Bone marrow (tissue), 2 donors: ENCODE measurements at places on chromosomes 1 and 21.

GRCh38 chr1:208219659-208220282 lies 24.4 kb downstream of the PLXNA2 start:
- DNase-seq = no peak

DNA sequence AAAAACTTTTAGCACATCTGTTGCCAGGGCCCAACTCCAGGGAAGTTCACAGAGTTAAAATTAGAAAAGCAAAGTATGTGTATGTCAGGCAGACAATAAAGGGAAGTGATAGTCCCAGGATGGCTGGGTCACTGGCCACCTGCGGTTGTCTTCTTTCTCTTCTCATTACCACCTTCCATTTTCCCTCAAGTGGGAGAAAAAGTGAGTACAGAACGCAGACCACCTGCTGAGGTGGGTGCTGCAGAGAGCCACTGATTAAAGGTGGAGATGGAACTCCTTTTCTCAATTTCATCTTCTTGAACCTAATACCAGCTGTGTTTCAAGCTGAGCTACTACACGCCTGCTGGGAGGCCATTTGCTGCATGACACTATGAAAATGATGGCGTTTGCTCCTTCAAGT lies 88.8 kb upstream of the PDE4B start:
- no peak for DNase-seq

- DNase-seq = no peak
These were observed 497.3 kb downstream of the NEGR1 start for GRCh38 chr1:71785000-71785399.

- DNase-seq = peak; percentile 42
These were observed 55.2 kb downstream of the RNF220 start for GRCh38 chr1:44460107-44460882.

DNA sequence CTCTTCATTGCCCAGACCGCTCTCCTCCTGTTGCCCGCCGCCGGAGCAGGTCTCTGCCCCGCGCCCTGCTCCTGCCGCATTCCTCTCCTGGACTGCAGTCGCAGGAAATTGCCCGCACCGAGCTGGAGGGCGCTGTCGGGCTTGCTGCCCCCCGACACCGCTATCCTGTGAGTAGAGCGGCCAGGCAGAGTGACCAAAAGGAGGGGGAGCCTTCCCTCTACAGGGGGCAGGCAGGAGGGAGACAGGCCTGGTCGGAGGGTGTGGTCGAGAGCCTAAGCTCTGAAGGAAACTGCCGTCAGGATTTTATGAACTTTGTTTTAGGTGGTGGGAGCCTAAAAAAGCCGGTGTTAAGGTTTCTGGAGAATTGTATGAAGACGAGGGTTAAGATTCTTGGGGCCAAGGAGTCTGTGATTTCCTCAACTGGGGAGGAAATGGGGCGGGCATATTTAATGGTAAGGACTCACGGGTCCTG lies 517 bp downstream of the LRIG2 start:
- no peak for DNase-seq

DNA sequence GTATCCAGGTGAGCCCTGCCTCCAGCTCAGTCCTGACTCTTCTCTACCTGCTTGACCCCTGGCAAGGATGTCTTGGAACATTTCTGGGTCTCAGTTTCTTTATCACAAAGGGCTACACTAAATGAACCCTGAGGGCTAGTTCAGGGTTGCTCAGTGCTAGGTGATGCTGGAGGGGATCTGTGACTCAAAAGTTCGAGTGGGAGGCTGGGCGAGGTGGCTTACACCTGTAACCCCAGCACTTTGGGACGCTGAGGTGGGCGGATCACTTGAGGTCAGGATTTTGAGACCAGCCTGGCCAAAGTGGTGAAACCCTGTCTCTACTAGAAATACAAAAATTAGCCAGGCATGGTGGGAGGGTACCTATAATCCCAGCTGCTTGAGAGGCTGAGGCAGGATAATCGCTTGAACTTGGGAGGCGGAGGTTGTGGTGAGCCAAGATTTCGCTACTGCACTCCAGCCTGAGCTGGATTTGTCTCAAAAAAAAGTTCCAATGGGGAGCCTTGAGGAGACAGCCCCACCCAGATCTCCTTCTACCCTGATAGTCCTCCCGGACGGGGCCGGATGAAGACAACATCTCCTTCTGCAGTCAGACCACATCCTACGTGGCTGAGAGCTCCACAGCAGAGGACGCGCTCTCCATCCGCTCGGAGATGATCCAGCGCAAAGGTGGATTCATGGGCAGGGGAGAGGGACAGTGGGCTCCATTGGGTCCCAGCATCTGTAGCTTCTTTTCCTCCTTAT lies 48.9 kb downstream of the YARS1 start:
- no peak for DNase-seq

DNA sequence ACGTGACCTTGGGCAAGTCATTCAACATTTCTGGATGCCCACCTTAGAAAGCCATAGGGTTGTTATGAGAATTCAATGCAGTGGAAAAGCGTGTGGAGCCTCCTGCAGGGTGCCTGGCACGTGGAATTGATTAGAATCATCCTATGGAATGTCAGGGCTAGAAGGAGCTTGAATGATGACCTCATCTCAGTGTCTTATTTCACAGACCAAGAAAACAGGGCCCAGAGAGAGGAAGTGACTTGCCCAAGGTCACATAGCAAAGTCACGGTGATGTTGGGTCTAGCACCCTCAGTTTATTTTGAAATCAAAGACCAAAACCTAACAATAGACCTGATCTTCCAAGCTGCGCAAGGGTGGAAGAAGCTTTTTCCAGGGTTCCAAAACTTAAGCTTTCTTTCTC lies 6.0 kb downstream of the TRABD2B start:
- no peak for DNase-seq

GRCh38 chr1:15103211-15103610 lies 50.3 kb upstream of the TMEM51 start:
- DNase-seq = no peak

DNA sequence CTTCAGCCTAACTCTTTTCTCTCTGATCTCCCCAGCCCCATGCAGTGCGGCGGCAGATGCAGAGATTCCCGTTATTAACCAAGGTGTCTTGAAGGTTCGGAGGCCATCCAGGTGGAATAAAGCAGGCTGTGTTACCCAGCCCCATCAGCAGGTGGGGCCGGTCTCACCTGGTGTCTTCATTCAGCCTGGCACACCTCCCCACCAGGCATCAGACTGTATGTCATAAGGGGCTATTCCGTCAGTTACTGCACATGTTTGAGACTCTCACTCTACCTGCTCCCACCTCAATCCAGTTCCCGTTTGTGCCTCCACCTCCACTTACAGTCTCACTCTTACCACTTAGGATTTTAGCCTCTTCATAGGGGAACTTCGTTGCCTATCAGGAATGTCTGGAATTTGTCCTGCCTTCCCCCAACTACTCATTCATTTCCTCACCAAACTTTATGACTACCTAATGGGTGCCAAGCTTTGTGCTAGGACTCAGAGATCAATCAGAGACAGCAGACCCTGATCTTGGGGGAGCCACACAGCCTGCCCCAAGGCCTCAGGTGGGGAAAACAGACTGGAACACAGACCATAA lies 170.2 kb downstream of the PLPP3 start:
- DNase-seq = no peak

DNA sequence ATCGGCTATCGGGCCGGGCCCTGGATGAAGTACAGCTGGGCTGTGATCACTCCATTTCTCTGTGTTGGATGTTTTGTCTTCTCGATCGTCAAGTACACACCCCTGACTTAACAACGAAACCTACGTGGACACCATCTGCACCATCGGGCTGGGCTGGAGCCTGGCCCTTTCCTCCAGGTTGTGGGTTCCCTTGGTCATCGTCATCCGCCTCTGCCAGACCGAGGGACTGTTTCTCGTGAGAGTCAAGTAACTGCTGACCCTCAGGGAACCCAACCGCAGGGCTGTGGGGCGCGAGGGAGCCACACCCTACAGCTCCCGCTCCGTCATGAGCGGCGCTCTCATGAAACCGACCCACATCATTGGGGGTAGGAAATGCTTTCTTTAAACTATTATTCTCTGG lies 842.4 kb upstream of the TMPRSS15 start:
- no peak for DNase-seq

DNA sequence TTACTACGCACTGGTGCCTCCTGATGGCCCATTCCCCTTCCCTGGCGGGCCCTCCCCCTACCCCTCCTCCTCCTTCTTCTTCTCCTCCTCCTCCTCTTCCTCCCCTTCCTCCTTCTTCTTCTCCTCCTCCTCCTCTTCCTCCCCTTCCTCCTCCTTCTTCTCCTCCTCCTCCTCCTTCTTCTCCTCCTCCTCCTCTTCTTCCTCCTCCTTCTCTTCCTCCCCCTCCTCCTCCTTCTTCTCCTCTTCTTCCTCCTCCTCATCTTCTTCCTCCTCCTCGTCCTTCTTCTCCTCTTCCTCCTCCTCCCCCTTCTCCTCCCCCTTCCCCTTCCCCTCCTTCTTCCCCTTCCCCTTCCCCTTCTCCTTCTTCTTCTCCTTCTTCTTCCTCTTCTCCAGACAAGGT lies 64.7 kb upstream of the COG2 start:
- no peak for DNase-seq

DNA sequence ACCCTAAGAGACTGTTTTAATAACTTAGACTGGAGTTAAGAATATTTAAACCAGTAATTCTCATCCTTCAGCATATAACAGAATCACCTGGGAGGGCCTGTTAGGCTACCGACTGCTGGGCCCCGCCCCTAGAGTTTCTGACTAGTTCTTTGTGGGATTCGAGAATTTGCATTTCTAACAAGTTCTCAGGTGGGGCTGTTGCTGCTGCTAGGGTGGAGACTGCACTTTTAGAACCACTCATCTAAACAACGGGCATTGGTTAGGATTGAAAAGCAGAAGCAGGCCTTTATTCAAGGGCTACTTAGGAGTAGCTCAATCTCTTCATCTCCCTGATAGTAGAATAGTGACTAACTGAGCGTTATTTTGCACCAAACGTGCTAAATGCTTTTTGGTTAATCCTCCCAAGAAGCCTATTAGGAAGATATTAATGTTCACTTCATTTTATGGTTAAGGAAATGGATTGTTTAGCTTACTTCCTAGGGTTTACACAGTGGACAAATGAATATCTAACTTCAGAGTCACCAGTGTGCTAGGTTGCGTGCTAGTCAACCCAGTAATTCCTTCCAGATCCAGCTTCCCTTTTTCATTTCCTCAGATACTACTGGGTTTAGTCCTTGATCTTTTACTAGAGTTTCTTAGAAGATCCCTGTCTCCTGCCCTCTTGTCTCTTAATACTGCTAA lies 31.1 kb upstream of the UAP1 start:
- no peak for DNase-seq

DNA sequence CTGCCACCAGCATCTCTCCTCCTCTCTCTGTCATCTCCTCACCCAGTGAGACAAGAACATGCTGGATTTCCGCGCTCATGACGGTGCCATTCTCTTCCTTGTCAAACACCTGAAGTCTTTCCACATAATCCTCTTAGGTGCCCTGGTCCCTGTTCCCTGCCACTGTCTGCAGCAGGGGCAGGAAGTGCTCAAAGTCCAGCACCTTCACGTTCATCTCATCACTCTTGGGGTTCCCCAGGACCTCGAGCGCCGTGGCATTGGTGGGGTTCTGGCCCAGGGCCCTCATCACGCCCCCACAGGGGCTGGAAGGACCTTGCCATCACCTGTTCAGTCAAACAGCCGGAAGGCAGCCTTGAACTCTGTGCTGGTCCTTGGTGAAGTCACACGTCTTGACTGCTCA lies 9.1 kb upstream of the AGPAT3 start:
- no peak for DNase-seq

DNA sequence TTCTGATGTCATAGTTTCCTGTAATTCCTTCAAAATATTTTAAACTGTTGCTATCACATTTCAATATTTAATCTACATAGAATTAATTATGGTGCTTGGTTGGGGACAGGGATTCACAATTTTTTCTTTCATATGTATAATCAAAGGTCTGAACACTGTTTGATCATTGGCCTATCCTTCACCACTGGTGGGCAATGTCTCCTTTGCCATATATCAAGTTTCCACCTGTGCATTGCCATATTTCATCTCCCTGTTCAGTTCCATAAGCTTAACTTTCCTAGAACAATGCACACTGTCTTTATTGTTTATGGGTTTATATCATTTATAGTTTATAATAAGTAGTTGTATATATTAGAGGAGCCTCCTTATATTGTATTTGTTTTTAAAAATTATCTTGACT lies 374.9 kb upstream of the PTBP2 start:
- no peak for DNase-seq

- no peak for DNase-seq
These were observed 17.8 kb downstream of the OR2B11 start for GRCh38 chr1:247440001-247440620.

DNA sequence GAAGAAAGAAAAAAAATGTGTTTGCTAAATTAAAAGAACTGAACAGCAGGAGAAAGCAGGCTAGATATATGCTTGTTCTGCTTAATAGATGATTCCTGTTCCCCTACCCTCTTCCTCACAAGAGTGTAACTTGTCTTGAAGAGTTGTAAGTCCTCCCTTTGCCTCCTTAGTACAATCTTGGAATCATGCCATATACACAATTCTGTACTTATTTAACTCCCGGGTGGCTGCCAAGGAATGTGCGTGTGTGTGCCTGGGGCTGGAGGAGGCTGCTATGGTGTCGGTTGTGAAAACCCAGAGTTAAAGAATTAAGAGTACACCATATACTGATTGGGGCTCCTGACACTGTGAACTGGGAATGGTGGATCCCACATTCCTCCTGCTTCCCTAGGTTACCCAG lies 194.2 kb downstream of the SIPA1L2 start:
- no peak for DNase-seq

GRCh38 chr1:45477646-45478045 lies 13.3 kb downstream of the TESK2 start:
- no peak for DNase-seq

- no peak for DNase-seq
These were observed 4.5 kb downstream of the CRTC2 start for GRCh38 chr1:153953859-153954365.

DNA sequence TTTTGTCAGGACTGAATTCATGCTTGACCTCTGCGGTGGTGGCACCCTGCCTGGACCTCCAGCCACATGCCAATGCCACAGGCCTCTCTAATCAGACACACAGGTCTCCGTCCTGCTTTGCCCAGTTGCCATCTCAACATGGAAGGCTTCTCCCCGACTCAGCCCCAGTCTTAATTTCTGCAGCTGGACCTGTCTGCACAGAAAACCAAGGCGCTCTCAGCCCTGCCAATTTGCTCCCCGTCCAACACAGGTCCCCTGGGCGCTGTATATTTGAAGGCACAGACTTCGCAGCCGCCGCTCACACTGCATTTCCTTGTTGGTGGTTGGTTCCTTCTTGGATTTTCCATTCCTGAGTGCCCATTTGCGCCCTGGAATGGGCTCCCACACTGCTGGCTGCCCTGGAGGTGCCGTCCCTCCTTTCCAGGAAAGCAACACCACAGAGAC lies 28.0 kb upstream of the PLEKHG5 start:
- DNase-seq = no peak
